RKO (cell line): ENCODE measurements at places on chromosomes 7 and 10.

DNA sequence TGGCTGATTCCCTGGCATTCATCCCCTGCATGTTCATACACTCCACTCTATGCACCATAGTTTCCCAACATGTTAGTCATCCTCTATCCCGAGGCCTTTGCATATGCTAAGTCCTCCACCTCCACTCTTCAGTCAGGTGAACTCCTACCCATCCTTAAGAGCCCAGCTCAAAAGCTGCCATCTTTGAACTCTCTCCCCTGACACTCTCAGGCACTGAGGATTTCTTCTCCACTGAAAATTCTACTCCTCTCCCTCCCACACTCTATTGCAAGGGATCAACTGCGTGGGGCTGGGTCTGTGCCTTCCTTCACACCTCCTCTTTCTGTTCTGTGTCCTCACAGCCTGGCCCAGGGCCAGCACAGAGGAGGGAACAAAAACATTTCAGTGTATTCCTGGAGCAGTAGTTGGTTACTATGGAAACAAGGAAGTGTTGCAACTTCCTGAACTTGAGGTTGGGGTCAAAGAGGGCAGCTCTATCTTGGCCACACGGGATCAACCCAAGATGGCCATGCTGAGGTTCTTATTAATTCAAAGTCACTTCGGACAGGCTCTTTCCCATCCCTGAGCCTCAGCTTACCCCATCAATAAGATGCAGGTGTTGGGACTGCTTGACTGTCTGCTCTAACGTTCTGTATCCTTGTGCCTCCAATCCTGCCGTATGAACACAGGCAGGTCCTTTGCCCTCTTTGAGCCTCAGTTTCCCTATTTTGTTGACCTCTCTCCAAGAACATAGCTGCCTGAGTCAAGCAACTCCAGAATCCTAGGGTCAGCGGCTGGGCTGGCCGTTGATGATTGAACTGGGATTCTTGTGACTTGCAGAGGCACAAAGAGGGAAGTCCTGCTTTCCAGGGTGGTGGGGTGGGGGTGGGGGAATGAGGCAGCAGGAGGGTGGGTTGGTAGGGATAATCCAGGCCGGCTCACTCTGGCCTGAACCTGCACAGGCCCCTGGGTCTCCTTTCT lies 15.5 kb downstream of the ZMIZ1 start:
- no peak for DNase-seq

DNA sequence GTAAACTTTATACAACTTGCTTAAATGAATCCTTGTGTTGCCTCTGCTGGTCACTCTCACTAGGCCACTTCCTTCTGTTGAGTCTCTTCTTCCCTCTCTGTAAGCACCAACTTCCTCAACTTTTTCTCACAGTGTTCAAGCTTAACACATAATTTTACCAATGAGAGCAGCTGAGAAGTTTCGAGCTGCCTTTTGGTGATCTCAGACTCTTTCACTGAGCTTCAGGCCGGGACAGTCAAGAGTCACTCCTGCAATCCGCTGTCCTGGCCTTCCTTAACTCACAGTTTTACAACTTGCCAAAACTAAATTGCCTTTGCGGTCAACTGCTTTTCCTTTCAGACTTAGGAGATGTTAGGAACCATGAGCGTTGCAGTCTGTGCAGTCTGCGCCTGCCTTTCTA lies 47.4 kb downstream of the PRPF18 start:
- no peak for DNase-seq

DNA sequence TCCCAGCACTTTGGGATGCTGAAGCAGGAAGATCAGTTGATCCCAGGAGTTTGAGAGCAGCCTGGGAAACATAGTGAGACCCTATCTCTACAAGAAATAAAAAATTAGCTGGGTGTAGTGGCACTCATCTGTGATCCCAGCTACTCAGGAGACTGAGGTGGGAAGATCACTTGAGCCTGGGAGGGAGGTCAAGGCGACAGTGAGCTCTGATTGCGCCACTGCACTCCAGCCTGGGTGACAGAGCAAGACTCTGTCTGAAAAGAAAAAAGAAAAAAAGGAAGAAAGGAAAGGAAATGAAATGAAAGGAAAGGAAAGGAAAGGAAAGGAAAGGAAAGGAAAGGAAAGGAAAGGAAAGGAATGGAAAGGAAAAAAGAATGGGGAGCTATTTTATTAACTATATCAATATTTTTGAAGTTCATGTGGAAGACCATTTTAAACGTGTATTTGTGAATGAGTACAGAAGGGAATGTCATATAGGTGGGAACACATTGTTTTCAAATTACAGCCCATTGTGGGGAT lies 7.1 kb upstream of the IFIT2 start:
- no peak for DNase-seq

GRCh38 chr7:30660331-30661255 lies 21.7 kb downstream of the CRHR2 start:
- DNase-seq, result no peak

DNA sequence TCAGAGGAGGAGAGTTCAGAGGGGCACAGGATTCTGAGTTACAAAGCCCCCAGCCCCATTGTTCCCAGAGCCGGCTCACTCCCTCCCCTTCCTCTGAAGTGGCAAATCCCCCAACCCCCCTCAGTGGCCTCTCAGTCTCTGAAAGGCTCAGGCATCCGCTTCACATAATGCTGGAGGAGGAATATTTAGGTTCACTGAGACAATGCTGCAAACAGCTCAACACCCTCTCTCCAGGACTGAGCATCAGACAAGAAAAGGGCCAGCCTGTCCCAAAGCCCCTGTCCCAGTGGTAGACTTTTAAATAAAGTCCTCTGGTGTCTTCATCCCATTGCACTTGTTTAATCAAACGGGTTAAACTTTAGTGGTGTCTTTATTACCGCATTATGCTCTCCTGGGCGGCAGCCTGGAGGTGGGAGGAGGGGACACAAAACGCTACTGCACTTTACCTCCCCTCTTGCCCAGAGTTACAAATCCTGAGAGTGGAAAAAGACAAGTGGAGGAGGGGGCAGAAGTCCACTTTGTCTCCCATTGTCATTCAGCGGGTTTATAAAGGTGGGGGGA lies 257.9 kb downstream of the FGFR2 start:
- DNase-seq, result no peak

- peak; percentile 49 for DNase-seq
Measured at GRCh38 chr7:43856996-43857395, 12.3 kb downstream of the MRPS24 start.

DNA sequence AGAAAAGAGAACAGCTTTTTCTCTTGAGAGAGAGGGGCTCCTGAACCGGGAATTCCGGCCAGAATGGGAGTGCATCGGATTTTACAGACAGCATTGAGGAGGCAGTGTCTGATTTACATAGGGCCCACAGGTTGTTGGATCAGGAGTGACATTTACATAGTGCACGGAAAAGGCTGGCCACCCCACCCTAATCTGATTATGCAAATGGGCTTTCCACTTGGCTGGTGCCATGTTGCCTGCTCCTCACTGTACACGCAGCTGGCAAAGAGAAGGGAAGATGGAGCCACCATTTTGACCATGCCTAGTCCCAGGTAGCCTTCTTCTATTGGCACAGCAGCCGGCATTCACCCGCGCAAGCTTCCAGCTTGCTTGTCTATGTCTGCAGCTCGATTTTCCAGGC lies 77.5 kb upstream of the FAM171A1 start:
- no peak for DNase-seq

DNA sequence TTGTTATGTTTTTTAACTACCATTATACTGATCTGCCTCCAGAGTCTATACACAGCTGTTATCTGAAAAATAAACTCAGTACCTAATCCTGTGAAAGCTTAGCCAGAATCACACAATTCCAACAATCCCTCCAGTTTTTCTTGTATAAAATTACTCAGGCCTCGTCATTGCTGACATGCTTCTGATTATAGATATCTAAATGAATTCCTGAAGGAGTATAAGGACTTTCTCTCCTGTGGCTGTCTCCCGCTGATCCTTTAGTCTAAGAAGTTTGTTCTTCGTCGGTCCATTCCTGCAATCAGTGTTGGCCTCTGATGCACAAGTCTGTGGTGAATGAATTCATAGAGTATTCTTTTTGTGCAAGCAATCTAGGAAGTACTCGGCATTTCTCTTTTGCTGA lies 288.9 kb upstream of the SEMA3C start:
- no peak for DNase-seq

GRCh38 chr7:44278451-44279161 lies 46.8 kb downstream of the CAMK2B start:
- DNase-seq, result no peak

- no peak for DNase-seq
Measured at GRCh38 chr7:64879086-64879730, 23.9 kb upstream of the ZNF273 start.

DNA sequence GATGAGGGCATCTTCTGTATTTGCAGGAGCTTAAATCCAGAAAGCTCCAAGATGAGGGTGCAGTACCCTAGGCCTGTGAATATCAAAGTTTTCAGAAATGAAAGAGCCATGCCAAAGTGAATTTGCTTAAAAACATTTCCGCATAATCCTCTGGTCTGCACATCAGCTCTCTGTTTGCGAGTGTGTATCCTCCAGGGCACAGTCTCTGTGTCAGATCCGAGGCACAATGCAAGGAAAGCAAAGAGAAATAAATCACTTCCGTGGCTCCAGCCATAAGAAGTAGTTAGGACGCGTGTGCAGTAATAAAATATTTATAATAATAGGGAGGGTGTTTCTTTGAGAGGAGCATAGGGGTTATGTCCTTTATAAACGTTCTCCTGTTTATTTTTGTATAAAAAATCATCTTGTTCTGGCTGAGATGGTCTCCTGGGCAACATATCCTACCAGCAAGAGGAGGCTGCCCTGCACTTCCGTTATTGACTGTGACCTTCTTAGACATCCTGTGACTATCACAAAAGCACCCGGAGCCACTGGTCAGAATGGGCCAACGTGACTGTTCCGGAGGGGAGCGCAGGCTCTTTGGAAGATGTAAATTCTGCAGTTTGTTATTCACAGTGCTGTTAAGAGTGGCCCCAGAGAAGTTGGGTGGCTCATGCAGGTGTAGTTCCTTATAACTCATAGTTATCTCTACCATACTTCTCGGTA lies 667.6 kb upstream of the FOXK1 start:
- no peak for DNase-seq

- no peak for DNase-seq
Measured at GRCh38 chr7:131586759-131587158, 30.3 kb upstream of the PODXL start.

- DNase-seq, result no peak
Measured at GRCh38 chr10:72812753-72813430, 80.6 kb upstream of the OIT3 start.

DNA sequence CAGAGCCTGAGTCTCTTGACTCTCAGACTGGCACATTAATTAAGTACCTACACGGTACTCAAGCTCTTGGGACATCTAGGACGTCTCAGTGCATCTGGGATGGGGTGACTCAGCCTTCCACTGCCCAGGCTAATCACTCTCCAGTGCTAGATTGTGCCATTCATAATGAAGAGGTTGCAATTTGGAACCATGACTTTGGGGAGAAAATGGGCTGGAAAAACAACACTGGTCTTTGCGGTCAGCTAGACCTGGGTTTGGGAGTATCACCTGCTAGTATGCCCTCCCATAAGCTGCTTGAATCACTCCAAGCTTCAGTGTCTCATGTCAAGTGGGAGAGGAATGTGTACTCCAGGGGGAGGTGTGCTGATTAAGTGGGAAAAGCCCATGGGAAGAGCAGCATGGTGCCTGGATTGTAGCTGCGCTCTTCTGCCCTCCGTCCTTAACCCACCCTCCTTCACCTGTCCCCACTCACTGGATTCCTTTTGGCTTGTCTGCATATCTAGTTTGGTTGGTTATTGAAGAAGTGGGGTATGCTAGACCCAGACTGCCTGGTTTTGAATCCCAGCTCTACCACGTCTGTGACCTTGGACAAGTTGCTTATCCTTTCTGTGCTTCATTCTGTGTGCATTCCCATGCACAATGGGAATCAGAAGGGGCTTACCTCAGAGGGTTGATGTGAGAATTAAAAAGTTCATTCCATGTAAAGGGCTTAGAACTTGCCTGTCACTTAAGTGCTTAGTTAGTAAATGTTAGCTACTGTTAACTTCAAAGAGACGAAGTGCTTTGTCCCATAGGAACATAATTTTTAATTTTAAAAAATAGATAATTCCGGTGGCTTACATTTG lies 3.8 kb downstream of the NFE2L3 start:
- DNase-seq, result peak; percentile 35

DNA sequence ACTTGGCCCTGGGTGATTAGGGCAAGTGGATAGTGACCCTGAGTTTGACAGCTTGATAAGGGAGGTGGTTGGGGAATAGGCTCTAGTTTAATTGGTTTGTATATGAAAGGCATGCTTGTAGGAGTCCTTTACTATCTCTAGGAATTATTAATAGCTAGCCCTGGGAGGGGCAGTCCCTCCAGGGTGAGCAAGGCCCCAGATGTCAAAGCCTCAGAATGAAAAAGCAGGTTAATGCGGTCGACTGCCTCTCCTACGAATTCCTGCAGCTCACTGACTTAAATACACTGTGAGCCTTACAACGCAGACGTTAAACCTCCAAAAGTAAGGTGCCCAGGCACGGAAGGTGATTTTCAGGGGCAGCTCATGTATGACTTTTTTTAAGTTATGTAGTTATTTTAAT lies 5.2 kb upstream of the BTBD16 start:
- DNase-seq, result no peak

GRCh38 chr7:6218329-6218728 lies 54.1 kb downstream of the CYTH3 start:
- DNase-seq, result no peak

DNA sequence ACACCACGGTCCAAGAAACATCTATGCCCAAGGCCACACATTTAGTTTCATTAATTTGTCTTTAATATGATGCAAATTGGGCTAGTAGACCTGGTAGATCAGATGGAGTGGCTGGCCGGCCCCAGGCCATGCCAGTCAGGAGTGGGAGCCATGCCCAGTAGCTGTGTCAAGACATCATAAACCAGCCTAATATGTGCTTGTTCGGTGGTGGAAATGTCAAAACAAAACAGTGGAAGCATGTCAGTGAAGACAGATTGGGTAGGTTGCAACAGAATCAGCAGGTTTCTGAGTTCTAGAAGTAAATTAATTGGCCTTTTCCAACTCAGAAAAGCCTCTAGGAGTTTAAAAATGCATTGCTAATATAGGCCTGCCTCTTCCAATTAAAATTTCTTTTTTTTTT lies 124.7 kb downstream of the NRP1 start:
- DNase-seq, result no peak

GRCh38 chr7:89770161-89770560 lies 384.1 kb upstream of the STEAP1 start:
- no peak for DNase-seq

DNA sequence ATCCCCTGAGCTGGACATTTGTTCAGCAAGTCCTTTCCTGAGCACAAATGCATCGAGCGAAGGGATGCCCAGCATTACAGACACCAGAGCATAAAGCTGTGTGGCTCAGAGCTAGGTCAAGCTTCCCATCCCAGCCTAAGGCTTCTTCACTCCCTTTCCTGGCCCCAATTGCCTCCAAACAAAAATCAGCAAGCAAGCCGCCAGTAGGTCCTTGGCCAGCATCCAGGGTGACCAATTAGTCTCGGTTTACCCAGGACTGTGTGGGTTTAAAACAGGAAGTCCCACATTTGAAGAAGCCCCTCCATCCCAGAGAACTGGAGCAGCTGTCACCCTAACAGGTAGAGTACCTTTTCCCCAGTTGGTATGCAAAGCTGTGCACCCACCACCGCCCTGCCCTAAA lies 51.2 kb downstream of the PRKAG2 start:
- DNase-seq, result no peak
